ENCODE measurements at places on chromosomes 7 and 10.

GRCh38 chr7:106521541-106521940, 139.4 kb downstream of the CCDC71L start:
- DNase-seq, result no peak

DNA sequence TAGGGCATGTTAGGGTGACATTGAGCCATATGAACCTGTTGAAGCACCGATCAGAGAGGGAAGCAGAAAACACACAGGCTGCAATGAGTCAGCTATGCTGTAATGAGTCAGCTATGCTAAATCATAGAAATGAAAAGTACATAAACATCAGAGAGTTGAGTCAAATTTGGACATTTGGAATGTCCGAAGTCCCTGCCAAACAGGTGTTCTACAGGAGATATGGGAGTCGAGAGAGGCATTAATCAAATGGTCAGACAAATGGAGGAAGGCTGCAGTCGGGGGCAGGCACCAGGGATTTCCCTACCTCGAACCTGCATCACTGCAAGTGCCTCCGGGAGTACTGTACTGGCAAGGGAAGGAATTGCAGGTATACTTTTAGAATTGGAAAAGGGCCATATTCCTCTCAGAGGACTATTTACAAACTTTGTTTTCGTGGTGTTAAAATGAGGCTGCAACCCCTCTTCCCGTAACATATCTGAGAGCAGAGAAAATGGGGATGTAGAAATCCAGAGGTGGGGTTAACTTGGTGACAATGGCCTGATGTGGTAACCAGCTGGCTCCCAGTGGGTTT, 8.8 kb upstream of the ZC3HAV1 start:
- DNase-seq, result no peak

DNA sequence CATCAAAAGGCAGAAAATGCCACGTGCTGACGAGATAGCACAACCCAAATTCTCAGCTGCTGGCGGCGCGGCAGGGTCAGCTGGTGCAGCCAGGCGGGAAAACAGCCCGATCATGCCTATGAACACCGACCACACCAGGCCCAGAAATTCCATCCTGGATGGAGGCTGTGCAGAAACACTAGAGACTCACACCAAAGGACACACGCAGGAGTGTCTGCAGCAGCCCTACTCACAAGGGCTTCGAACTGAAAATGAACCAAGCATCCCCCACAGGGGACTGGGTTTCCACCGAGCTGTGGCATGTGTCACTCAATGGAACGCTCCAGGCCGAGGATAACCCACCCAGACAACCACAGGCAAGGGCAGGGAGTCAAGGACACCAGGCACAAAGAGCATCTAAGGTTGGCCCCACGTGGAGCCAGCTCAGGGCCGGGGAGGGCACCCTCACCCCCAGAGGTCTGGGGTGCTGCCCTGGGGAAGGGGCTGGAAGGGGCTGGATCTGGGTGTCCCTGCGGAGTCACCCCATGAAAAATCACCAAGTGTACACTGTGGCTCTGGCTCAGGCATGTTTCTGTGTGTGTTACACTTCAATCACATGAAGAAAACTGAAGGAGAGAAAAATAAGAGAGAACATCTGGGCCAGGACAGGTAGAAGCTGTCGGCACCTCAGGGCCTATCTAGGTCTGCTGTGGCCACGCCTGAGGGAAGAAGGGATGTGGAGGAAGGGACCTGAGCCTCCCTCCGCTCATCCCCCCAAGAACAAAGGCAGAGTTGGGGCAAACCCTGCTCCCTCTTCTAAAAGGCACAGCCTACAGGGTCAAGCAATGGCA, 33.0 kb downstream of the RASGEF1A start:
- no peak for DNase-seq

DNA sequence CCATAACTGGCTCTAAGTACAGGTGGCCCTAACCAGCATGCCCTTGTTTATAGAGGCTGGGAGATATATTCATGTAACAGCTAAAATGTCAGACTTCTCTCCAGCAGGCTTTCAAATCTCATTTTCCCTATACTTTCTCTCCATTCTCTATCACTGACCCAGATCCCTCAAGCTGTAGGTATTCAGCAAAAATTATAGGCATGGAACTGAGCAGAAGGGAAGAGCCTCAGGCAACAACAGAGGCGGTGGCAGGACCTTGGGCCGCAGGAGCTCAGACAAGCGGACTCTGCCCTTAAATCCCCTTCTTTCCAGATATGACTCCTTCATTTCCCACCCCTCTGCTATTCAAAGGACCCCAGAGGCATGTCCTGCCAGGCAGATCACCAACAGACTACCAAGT, 417.4 kb downstream of the PLXNA4 start:
- DNase-seq, result no peak

DNA sequence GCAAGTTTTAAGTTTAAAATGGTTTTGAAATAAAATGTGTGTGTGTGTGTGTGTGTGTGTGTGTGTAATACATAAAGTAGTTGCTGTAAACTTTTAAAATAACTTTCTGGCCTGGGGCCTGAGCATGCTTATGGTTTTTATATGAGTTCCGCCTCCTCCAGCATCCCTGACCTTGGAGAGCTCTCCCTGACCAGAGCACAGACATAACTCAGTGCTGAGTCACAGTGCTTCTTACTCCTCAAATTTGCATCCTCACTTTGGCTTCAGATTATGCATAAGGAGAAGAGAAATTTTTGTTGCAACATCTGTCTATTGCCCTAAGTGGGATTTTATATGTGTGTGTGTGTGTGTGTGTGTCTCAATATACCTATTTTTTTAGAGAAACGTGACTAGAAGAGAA, 200.8 kb downstream of the ELMO1 start:
- no peak for DNase-seq

- DNase-seq, result no peak
These were observed 214.0 kb upstream of the LRGUK start for GRCh38 chr7:133912916-133913697.

DNA sequence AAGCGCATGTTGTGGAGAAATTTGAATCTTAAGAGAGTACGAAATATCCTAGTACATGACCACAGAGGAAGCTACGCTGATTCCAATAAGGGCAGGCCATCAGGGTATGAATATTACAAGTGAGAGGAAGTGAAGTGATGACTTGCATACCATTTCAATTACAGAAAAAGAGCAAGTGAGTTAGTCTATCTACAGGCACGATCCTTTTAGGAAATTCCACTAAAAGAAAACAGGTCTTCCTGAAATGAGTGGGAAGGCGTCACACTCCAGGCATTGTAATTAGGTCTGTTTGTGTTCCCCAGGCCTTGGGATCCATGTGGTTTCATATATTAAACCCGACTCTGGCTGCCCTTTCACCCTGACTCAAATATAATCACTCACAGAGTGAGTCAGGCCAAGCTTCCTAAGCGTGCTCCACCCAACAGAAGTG, 152.5 kb downstream of the SEMA3A start:
- no peak for DNase-seq

DNA sequence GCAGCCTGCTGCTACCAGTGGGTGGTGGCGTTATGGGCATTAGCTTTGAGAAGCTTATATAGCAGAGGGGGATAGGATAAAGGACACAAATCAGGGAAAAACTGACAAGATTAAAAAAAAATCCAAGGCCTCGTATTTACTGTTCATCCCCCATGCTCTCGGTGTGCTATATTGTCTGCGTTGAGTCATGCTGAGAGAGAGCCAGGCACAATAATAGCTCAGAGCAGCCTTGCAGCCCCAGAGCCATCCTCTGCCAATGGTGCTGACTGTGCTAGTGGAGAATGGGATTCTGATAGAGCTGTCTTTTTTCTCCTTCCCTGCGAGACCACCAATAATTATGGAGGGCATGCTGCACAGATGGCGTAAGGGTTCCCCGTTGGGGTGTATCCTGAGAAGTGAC, 51.7 kb upstream of the FZD1 start:
- DNase-seq, result no peak

DNA sequence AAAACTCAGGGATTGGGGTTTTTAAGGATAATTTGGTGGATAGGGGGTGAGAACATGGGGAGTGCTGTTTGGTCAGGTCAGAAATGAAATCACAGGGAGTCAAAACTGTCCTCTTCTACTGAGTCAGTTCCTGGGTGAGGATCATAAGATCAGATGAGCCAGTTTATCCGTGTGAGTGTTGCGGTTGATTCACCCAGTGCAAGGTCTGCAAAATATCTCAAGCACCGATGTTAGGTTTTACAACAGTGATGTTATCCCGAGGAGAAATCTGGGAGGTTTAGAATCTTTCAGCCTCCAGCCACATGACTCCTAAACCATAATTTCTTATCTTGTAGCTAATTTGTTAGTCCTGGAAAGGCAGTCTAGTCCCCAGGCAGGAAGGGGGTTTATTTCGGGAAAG, 31.7 kb upstream of the AGR2 start:
- DNase-seq, result no peak

GRCh38 chr7:87735360-87735759, 107.2 kb downstream of the RUNDC3B start:
- no peak for DNase-seq

DNA sequence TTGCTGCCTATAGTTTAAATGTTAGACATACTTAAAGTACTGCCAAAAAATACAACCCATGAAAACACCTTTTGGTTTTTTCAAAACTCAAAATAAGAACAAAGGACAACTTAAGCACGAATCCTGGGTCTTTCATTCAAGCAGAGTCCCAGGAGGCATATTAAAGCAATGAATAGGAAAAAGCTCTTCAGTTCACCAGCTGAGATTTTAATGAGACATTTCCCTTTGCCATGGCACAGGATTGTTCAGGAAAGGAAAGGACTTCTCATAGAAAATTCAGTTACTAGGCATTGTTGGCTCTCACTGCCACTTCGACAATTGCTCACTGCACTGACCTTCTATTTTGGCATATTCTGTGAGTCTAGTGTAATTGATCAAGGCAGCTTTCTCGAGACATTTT, 133.5 kb upstream of the FEZF1 start:
- DNase-seq, result peak; percentile 50

DNA sequence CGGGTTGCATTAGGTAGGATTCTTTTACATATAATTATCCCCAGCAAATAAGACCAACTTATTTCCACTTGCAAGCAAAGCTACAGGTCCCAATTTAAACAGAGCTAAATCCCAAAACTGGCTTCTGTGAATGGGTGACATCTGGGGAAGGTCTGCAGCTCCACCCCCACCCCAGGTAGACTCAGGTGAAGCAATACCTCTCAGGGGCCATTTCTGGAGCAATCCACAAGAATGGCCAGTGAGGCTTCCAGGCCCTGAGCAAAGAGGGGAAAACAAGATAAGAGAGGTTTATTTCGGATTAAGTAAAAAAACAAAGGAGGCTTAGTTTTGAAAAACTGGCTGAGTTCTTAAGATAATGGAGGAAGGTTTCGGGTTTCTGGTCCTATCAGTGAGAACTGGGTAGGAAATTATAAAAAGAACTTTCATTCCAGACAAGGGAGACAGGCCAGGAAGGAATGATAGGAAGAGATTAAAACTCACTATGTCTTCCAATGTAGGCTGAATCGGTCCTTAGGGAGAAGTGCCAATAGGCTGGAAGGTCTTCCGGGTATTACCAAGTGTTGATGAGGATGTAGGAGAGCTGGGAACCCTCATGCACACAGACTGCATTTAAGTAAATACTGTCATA, 25.4 kb downstream of the SH3PXD2A start:
- DNase-seq, result no peak

GRCh38 chr7:13778967-13779366, 210.5 kb downstream of the ETV1 start:
- DNase-seq, result no peak

DNA sequence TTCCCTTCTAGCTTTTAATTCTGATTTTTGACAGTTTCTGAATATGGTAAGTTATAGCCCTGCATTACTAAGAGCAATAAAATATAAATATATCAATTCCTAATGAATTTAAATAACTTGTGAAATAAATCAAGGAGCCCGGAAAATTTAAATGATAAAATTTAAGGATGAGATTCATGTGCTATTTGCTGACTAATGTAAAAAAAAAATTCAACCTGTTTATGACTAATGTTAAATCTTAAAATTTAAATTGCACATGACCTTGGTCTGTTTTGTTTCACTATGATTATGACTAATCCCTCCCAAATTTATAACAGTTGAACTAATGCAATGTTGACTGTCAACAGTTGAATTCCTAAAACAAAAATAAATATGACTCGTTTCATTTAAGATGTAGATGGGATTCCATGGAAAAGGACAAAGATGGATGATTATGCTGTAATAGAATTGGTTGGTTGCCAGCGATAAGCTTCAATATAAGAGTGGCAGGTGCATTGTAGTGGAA, 419.9 kb downstream of the NRG3 start:
- DNase-seq, result no peak

- DNase-seq, result no peak
These were observed 5.0 kb upstream of the LRIT2 start for GRCh38 chr10:84230359-84230758.

DNA sequence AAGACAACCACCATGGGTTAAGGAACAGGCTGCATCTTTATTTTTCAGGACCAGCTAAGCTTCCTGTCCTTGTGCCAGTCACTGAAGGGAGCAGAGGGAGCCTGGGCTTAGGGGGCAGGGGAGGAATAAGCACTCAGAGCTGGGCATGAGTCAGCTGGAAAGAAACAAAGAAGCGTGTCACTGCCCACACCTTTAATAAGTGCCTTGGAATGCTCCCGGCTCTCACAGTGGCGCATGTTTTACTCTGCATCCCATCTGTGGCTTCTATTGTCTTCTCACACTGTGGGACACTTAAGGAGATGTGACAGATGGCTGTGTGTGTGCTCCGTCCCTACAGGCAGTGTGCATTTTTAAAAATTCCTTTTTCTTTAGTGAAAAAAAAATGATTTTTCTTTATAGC, 71.7 kb downstream of the MTURN start:
- peak; percentile 6 for DNase-seq

DNA sequence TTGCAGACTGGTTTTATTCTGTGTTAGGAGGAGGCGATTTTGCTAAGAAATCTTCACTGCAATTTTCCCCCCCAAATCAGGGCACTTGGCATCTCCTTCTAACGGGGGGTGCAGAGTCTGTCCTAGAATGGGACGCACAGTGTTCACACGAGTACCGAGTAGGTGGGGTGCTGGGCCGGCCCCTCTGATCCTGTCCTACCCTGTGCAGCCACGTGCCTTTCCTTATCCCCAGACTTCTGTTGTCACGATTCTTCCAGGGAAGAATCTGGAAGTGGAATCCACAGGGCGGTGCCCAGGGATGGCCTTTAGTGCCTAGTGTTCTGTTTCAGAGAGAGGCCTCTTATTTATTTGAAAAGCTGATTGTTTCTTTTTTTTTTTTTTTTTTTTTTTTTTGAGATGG, 16.4 kb downstream of the CUX1 start:
- no peak for DNase-seq

- DNase-seq, result no peak
These were observed 59.3 kb upstream of the IL6 start for GRCh38 chr7:22667562-22668239.

GRCh38 chr7:98021588-98022351, 31.8 kb upstream of the OCM2 start:
- peak; percentile 72 for DNase-seq

DNA sequence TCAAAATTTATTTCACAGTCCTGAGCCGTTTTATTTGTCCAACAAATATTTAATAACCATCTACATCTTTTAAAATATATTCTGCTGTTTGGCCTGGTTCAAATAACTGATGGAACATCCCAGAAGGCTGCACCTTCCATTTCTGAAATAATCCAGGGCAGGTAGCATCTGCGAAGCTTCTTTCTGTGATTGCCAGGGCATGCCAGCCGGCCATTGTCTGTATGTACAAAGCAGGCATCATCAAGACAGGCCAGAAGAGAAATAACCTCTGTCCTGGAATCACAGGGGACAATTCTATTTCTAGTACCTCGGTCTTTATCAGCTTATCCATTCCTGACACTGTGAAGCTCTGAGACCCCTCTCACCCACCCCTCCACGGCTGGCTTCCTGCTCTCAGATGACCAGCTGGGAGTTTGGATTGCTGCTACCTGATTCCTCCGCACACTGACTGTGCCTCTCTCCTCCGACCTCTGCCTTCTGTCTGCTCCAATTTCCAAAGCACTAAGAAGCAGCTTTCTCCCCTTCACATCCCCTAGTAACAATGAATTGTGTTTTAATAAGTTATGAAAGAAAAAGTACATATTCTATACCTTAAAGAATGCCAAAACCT, 8.0 kb downstream of the DGKI start:
- DNase-seq, result no peak
